ENCODE measurements at places on chromosomes 11 and 22.

- DNase-seq, result no peak
These were observed 6.3 kb upstream of the APOL5 start for GRCh38 chr22:35711336-35711735.

GRCh38 chr11:3840870-3841425 is at the start of gene RHOG:
TSS of gene RHOG (minus strand) at chr11:3840959. CDS start at chr11:3828138, 12,821 bp downstream.
- peak; percentile 93 for DNase-seq

GRCh38 chr11:11345099-11345498 is 8.0 kb downstream of the CSNK2A3 start:
- DNase-seq, result no peak

GRCh38 chr11:59769111-59769510 is 13.9 kb downstream of the STX3 start:
- no peak for DNase-seq
